ENCODE measurements at places on chromosomes 7 and 10. TPM values are rescaled to one million over a fixed set of nuclear protein-coding genes. Genes with fewer than 3 reads are reported as not detected.

TAS2R3 gene
- total RNA-seq = 0.44 TPM

FOXI2 gene
- not detected for total RNA-seq

PDE1C gene
- total RNA-seq = 31.5 TPM

LANCL2 gene
- total RNA-seq = 9.4 TPM

SGCE gene
- 31.6 TPM for total RNA-seq

TEX36 gene
- total RNA-seq = not detected

DPY19L1 gene
- 20.1 TPM for total RNA-seq

TRIM73 gene
- total RNA-seq = 0.37 TPM

DMTF1 gene
- total RNA-seq = 37.4 TPM

GBX1 gene
- not detected for total RNA-seq

ARID5B gene
- total RNA-seq = 11.0 TPM

COL28A1 gene
- total RNA-seq = not detected

SPDYE8 gene
- not detected for total RNA-seq
